ENCODE measurements at places on chromosomes 3 and 15.

DNA sequence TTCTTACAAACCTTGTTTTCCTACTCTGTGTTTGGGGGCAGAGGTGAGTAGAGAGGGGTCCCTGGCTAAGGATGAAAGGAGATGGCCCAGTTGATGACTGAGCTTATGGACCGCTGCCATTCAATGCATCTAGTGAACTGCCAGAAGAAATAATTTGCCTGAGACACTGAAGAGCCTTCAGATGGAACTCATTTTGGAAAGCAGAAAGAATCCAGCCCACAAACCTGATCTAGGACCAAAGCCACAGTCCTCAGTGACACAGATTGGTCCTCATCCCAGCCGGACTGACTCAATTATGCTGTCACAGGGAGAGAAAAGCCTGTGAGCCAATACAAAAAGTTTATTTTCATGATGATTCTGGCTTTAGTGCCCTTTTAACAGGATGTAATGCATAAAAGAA lies 82.7 kb downstream of the CD47 start:
- no peak for DNase-seq

DNA sequence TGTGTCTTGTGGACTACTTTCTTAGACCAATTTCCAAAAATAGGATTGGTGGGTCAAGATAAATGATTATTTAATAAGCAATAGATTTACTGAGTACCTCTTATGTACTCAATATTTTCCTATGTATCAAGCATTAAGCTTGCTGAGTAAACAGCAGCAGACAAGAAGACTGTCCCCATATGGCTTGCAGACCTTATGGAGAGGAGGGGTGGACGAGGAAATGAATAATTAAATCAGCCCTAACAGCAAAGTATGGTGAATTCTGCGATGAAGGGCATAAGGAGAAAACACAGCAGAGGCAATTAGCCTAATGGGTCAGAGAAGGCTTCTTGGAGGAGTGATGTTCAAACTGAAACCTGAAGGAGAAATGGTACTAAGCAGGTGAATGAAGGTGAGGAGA lies 45.1 kb downstream of the ACP3 start:
- DNase-seq = no peak

GRCh38 chr15:69666921-69667811 lies 214.5 kb downstream of the RPLP1 start:
- no peak for DNase-seq

DNA sequence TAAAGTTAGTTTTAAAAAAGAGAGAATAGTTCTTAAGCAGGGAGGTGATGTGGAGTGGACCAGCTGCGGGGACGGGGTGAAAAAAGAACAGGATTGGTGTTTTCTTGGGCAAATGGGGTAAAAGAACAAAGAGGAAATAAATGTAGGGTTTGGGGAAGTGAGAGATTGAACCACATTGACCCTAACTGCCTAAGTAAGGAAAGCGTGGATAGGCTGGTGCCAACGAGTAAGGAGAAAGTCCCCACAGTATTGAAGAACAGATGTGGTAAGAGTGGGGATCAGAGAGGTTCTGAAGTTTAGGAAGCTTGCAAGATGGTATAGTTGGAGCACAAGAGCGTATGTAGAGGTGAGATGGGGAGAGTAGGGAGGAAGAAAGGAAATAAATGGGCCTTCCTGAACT lies 17.0 kb downstream of the IREB2 start:
- DNase-seq = no peak

GRCh38 chr3:9754678-9755077 lies 4.9 kb downstream of the OGG1 start:
- DNase-seq = no peak

DNA sequence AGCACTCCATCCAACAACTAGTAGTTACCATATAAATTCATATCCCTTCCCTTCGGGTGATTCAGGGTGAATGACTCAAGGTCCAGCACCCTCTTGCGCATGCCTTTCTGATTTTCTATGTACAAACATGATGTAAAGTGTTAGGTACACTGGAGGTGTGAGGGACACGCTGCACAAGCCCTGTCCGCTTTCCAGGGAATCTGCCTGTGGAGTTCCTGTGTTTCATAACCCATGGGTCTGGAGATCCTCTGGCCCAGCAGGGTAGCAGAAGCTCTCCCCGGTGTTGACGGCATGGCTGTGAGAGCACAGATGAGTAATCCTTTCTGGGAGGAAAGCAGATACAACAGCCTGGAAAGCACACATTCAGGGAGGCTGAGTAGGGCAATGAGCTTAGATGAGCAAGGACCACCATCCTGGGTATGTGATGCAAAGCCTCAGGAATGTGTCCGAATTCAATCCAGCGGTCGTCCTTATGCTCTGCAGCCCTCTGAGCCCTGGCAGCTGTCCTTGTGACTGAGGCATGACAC lies 142.9 kb upstream of the TP63 start:
- DNase-seq = no peak

GRCh38 chr3:45628746-45629145 lies 34.2 kb downstream of the LIMD1 start:
- DNase-seq = no peak

GRCh38 chr15:57323299-57323805 lies 53.0 kb upstream of the CGNL1 start:
- DNase-seq = no peak

- DNase-seq = no peak
Observed at GRCh38 chr3:46298871-46299607, 54.9 kb upstream of the CCR2 start.

DNA sequence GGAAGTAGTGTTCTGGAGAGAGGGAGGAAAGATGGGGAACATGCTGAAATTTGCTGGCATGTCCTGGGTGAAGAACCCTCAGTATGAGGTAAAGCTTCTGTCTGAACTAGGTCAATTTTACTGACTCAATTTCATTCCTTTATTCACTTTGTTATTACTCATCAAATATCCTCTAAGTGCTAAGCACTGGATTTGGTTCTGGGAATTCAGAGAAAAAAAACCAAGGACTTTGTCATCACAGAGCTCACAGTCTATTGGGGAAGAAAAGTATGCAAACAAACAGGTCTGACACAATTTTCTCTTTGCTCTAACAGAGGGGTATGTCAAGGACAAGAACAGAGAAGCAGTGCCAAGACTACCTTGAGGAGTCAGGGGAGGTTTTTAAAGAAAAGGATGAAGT lies 68.0 kb downstream of the TFG start:
- no peak for DNase-seq

- DNase-seq = no peak
Observed at GRCh38 chr3:31785734-31786133, 195.3 kb downstream of the OSBPL10 start.

- no peak for DNase-seq
Observed at GRCh38 chr15:90184119-90184785, 16.9 kb upstream of the SEMA4B start.

GRCh38 chr15:84725001-84725491 lies 9.1 kb upstream of the SEC11A start:
- DNase-seq = no peak

GRCh38 chr3:179348325-179349013 lies 960 bp downstream of the MFN1 start:
- no peak for DNase-seq

DNA sequence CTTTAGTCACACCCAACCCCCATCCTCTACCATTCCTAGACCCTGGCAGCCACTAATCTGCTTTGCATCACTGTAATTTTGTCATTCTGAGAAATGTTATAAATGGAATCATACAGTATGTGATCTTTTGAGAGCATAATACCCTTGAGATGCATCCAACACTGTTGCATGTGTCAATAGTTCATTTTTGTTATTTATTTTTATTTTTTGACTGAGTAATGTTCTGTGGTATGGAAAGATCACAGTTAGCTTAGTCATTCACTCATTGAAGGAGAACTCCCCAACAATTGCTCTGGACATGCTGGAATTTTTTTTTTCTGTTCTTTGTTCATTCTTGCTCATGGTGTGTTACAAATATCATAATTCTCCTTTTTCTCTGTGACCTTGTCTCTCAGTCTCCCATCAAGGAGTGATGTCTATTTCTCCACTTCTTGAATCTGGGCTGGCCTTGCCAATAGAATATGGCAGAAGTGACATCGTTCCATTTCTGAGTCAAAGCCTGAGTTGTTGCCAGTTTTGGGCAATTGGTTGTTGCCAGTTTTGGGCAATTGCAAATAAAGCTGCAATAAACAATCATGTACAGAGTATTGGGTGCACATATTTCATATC lies 6.8 kb upstream of the ADPGK start:
- no peak for DNase-seq

DNA sequence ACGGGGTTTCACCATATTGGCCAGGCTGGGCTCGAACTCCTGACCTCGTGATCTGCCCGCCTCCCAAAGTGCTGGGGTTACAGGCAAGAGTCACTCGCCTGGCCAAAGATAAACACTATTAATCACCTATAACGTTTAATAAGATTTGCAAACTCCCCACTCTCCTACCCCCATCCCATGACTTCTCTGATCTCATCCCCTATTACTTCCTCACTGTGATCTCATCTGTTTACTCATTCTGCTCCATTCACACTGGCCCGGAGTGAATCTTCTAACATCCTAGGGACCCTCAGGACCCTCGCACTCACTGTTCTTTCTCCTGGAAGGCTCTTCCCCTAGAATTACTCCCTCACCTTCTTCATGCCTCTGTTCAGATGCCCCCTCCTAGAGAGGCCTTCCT lies 78.9 kb downstream of the DGKG start:
- no peak for DNase-seq

DNA sequence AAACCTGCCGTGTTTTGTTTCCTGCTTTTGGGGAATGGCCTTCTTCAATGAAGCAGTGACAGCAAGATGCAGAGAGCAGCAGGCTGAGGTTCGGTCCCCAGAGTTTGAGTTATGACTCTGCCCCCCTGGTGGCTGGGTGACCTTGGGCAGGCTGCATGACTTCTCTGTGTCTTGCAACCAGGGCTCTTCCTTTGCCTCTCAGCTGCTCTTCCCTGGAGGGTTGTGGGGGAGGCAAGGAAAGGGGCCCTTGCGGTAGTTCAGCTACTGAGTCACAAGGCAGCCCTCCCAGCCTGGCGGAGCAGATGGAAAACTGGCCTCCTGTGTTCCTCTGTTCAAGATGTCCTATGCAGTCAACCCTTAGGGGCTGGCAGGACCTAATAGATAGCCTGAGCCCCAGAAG lies 17.1 kb downstream of the CTXND1 start:
- no peak for DNase-seq

DNA sequence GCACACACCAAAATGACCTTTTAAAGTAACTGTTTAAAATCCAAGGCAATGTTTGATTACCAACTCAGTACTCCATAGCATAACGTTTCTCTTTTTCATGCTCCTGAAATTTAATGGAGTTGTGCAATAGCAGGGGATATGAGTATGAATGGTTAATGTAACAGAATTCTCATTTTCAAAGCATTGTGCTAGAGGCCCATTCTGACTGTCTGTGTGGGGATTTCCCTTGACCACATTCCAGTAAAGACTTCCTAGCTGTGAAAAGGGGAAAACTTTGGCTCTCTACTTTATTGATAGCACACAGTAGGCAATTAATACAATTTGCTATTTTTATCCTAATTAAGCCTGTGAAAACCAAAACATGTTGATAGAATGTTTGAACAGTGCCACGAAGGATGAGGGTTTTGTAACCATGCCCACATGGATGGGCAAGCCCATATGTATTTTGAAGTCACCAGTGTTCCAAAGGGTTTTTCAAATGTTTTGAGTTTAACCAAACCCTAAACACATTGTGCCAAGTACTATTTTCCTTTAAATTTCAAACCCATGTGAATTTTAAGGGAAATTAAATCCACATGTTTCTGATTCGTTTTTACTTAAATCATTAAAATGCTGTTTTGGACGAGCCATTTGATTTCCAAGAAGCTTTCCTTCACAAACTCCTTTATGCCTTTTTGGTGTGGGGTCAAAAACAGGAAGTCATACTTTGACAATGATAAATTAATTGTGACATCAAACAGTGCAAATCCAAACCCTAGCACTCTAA lies 261.2 kb downstream of the SHOX2 start:
- DNase-seq = no peak

GRCh38 chr3:113676261-113676660 lies 20.2 kb downstream of the USF3 start:
- DNase-seq = no peak

DNA sequence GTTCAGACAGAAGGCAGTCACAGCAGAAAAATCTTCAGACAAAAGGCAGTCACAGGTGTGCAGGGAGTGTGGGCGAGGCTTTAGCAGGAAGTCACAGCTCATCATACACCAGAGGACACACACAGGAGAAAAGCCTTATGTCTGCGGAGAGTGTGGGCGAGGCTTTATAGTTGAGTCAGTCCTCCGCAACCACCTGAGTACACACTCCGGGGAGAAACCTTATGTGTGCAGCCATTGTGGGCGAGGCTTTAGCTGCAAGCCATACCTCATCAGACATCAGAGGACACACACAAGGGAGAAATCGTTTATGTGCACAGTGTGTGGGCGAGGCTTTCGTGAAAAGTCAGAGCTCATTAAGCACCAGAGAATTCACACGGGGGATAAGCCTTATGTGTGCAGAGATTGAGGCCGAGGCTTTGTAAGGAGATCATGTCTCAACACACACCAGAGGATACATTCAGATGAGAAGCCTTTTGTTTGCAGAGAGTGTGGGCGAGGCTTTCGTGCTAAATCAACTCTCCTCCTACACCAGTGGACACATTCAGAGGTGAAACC lies 27.6 kb downstream of the ZNF589 start:
- DNase-seq = no peak

DNA sequence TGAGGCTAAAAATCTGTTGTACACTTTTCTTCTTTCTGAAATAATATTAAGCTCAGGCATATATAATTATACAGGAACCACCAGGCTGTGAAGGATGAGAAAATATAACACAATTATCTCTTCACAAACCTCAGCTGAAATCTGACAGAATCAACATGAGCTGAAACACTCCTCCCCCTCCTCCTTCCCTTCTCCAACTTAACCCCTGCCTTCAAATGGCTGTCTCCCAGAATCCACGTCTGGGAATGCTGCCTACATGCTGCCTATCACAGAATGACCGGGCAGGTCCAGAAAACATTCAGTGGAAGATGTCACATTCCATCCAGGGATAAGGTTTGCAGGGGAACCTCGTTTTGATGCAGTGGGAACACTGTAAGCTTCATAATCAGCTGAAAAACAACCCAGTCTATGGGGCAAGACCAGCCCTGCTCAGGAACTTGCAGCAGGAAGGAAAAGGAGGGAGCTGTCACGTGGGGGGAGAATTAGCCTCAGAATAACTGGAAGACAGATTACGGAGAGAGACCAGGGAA lies 44.0 kb upstream of the SEMA6D start:
- DNase-seq = no peak

DNA sequence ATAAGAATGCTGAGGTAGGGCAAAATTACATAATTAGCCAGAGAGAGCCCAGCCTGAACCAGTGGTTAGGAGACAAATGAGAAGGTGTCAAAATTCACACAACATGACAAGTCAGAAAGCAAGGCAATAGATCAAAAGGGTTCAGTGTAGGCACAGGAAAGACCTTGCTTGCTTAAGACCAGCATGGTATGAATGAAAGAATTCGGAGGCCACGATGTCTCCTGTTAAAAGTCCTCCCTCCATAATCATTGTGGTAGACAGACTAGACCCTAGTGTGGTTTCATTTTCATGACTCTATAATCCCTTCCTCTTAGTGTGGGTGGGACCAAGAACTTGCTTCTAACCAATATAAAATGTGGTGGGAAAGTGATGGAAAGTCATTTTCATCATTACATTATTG lies 98.7 kb upstream of the ANKRD28 start:
- DNase-seq = no peak
